Midbrain (tissue), 1 donor: ENCODE measurements at places on chromosomes 16 and 17.

GRCh38 chr17:41553176-41553575, 18.7 kb downstream of the KRT9 start:
- no peak for DNase-seq

- no peak for DNase-seq
Measured at GRCh38 chr17:19763416-19763815, 15.3 kb upstream of the ALDH3A1 start.

GRCh38 chr17:34110315-34110714, 144.8 kb upstream of the CCL2 start:
- DNase-seq, result no peak

GRCh38 chr16:73047536-73048291, at the start of gene ZFHX3:
Gene ZFHX3 (minus strand): TSS chr16:73048128. CDS start chr16:72960145, 87,983 bp downstream.
- peak; percentile 65 for DNase-seq

DNA sequence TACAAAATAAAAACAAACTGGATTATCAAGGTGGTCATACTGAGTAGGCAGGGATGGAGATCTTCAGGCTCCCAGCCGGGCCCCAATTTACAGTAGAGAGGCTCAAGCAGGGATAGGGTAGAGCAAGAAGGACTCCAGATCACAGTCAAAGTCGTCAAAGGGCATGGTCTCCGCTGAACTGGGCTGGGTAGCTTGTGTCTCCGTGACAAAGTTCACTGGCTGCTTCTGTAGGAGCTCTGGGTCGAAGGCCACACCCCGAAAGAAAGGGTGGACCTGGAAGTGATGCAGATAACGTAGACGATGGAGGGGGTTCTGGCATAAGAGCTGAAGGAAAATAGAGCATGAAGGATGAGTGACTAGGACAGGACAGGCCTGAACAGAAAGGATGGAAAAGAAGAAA, 3.6 kb downstream of the RSKR start:
- no peak for DNase-seq

GRCh38 chr17:68205808-68206720, 41.8 kb upstream of the AMZ2 start:
- DNase-seq, result peak; percentile 31

GRCh38 chr16:73048292-73049080, 558 bp upstream of the ZFHX3 start:
- no peak for DNase-seq

GRCh38 chr16:4011225-4011939, 104.9 kb downstream of the ADCY9 start:
- DNase-seq, result no peak

- DNase-seq, result no peak
Measured at GRCh38 chr17:67617304-67617899, 100.3 kb upstream of the NOL11 start.
